Ovary (tissue), 10 donors: ENCODE measurements at places on chromosomes 16 and 17. TPM values are rescaled to one million over a fixed set of nuclear protein-coding genes. Genes with fewer than 3 reads are reported as not detected.

C17orf107 gene
- 4.4 TPM for polyA plus RNA-seq

CCL4 gene
- polyA plus RNA-seq, result 2.7 TPM

CNGB1 gene
- not detected for polyA plus RNA-seq

DNA sequence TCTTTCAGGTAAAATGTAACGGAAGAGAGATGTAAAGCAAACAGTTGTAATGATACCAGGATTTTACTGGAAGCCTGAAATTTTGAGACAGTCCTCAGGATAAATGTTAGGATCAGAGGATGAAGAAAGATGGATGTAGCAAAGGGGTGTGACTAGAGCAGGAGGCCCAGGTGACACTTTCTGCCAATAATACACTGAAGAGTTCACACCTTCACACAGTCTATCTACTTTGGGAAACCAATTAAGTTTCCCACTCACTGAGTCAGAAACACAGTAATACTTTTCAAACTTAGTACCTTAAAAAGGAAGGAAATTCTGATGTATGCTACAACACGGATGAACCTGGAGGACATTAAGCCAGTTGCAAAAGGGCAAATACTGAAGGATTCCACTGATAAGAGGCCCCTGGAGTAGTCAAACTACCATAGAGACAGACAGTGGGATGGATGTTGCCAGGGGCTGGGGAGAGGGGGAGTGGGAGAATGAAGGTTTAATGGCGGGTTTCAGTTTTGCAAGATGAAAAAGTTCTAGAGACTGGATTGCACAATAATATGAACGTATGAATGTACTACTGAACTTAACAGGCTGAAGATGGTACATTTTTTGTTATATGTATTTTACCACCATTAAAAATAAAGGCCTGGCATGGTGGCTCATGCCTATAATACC is 62.3 kb downstream of the CYTH1 start:
- no peak for DNase-seq

GRCh38 chr17:9414471-9414870 is 161.1 kb downstream of the STX8 start:
- DNase-seq, result no peak

DNA sequence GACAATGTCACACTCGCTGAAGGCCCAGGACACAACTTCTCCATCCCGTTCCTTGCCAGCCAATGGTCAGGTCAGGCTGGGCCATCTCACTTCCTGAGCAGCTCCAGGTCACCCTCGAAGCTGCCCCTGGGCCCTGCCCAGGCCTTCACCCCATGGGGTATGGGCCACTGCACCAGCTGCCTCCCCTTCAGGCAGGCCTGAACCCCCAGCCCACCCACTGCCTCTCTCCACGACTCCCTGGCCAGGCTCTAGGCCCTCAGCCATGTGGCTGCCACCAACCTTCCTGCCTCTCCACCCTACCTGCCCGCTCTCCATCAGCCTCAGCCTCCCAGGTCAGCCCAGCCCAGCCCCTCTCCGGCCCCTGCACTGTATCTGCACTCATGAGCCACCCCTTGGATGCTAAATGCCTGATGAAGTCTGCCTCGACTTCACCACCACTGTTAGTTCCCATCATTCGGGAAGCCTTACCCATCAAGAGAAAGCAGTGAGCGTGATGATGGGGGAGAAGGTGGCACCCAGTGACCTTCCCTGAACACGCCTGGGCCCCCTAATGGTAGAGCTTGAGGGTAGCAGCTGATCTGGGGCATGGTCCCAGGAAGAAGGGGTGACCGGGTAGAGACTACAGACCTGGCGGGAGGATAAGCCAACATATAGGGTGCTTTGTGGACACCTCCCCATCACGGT is 30.9 kb upstream of the C16orf95 start:
- no peak for DNase-seq

DNA sequence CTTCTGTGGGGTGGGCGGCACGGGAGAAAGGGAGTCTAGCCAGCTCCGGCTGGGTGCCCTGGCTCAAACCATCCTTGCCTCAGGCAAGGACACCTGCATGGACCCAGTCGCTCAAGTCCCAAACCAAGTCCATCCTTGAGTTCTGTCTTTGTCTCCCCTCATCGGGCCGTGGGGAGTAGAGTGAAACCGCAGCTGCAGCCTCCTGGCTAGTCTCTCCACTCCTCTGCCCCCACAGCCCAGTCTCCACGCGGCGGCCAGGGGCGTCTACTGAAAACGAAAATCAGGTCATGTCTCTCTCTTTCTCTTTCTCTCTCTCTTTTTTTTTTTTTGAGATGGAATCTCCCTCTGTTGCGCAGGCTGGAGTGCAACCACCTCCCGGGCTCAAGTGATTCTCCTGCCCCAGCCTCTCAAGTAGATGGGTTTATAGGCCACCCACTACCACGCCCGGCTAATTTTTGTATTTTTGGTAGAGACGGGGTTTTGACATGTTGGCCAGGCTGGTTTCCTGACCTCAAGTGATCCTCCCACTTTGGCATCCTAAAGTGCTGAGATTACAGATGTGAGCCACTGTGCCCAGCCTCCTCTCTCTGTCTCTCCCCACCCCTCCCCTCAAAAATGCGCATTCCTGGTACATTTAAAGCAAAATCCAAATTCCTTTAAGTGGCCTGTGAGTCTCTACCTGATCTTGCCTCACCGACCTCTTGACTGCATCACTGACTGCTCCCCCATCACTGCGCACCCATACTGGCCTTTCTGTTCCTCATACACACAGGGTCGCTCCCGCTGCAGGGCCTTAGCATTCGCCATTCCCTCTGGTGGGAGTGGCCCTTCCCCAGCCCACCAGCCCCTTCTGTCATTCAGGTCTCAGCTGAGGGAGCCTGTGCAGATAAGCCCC is 17.7 kb upstream of the RMI2 start:
- no peak for DNase-seq

DNA sequence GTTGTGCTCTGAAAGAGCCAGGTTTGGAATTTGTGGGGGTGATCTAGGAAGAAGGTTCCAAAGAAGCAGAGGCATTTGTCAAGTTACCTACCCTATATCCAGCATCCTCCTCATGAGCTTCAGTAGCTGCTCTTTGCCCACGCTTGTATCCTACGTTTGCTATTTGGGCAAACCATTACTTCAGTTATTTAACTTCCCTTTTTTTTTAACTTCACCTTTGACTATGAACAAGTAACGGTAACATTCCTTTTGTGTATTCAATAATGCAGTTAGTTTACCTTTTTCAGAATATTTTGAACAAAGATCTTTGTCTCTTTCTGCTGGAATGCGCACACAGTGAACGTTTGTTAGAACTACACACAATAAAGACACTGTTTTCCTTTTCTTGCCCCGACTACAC is 41.5 kb downstream of the CYB5B start:
- no peak for DNase-seq

DNA sequence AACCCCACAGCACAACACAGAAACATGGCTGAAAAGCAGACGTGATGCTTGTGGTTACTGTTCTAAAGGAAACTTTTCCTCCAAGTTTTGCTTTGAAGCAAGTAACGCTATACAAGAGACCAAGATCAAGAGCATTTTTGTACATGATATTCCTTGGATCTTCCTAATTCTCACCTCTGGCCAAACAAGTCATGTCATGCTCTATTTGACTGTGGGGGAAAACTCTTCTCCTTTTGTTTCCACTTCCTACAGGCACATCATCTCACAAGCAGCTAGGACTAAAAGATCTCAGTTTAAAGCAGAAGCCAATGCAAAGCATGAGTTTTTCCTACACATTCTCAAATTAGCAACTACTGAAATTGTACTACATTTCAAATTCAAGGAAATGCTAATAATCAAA is 50.7 kb downstream of the CFDP1 start:
- no peak for DNase-seq

CASKIN1 gene
- 0.52 TPM for polyA plus RNA-seq

DNA sequence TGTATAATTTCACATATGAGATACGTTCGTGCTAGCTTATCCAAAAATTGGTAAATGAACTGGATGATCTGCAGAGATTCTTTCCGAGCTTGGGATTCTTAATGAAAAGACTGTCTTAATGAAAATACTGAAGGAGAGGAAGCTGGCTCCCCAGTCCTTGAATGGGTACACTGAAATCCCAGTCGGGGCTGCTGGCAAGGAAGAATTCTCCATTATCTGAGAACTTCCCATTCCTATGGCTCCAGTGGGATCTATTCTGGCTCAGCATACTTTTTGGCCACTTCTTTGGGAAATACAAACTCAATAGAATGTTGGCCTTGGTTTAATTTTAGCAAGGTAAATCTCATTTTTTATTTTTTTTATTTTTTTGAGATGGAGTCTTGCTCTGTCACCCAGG is 23.7 kb upstream of the SLC35B1 start:
- no peak for DNase-seq
